ENCODE measurements at places on chromosomes 12 and 14.

GRCh38 chr12:56141946-56142784, 10.2 kb upstream of the MYL6B start:
- DNase-seq: no peak

GRCh38 chr12:47954058-47954457, 9.3 kb upstream of the TMEM106C start:
- no peak for DNase-seq

- peak; percentile 40 for DNase-seq
Measured at GRCh38 chr12:119713551-119714031, 45.7 kb downstream of the PRKAB1 start.

DNA sequence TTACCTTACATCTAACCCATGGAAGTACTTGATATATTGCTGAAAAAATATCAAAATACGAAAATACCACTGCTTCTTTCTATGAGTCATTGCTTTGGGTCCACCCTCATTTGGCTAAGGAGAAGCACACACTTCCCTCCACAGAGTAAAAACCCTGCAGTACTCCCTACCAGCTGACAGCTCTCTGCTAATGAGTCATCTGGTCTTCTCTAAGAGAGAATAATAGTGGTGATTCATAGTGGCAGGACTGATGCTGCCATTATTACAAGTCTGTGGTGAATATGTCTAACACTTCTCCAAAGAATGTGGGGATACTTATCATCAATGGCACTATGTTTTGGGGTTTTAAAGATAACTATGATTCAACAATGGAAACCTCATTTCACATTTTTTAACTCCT, 90.7 kb downstream of the PPFIA2 start:
- no peak for DNase-seq

DNA sequence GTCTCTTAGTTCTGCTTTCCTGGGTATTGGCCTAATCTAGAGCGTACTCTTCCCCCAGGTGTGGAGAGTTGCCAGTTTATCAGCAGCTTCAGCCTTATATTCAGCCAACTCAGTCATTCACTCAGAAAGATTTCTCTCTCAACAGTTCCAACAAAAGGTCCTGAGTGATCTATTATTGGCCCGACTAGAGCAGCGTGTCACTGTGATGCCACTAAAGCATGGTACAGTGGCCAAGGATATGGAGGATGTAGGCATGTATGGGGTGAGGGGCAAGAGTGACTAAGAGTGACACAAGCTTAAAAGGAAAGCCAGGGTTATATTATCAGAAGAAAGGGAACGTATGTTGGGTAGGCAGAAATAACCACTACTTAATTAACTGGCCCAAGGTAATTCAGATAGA, 4.8 kb downstream of the NOPCHAP1 start:
- no peak for DNase-seq

GRCh38 chr14:29710015-29710414, 217.6 kb downstream of the PRKD1 start:
- no peak for DNase-seq

GRCh38 chr14:75427126-75427481, 718 bp upstream of the JDP2 start:
- peak; percentile 52 for DNase-seq

- peak; percentile 75 for DNase-seq
Measured at GRCh38 chr14:36522347-36522971, 2.4 kb upstream of the NKX2-1 start.

GRCh38 chr12:95582230-95583058, 31.2 kb upstream of the USP44 start:
- DNase-seq: no peak

- DNase-seq: no peak
Measured at GRCh38 chr12:50695961-50696360, 67.9 kb upstream of the ATF1 start.

DNA sequence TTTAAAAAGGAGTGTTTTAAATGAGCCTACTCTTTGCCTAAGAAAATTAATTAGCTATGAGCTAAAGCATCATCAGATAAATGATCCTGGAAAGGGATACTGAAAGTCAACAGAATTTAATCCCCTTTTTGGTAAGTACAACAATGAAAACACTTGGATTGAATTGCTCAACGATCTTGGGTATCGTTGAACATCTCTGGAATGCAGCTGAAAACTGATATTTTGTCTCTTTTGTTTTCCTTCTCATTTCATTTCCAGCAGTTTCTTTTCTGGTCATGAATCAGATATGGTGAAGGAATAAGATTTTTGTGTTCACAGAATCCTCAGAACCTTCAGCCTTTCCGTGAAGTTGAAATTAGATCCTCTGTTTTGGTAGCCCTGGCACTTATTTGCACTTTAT, 771.2 kb downstream of the FSCB start:
- no peak for DNase-seq

DNA sequence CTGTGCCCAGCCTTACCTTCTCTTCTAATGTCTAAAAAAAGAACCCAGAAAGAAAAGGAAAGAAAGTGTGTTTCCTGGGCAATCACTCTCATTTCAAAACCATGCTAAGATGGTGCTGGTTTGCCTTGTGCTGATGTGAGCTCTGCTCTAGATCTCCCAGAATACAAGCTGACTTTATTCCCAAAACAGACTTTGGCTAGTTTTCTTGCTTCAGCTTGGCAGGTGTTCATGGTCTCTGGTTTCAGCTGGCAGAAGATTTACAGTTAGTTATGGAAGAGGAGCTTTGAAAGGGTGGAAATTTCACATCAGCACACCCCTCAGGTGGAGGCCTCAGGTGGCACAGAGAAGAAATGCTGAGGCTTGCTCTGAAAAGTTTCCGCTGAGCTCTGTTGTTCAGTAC, 34.4 kb downstream of the PPP1R36 start:
- DNase-seq: no peak

DNA sequence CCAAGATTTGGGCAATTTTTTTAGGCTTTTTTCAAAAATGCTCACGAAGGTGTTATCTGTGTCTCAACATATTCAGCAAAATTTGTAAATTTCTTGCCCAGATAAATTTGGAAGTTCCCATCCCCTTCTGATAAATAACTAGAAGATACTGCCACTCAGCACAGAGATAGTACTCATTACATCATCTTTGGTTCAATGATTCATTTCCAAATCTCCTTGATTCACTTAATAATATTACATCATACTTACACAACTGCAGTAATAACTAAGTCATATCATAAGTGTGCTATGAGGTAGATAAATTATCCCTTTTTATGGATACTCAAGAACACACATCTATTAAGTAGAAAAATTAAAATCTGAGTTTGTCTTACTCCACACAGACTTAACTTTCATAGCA, 89.4 kb downstream of the RPAP3 start:
- no peak for DNase-seq

DNA sequence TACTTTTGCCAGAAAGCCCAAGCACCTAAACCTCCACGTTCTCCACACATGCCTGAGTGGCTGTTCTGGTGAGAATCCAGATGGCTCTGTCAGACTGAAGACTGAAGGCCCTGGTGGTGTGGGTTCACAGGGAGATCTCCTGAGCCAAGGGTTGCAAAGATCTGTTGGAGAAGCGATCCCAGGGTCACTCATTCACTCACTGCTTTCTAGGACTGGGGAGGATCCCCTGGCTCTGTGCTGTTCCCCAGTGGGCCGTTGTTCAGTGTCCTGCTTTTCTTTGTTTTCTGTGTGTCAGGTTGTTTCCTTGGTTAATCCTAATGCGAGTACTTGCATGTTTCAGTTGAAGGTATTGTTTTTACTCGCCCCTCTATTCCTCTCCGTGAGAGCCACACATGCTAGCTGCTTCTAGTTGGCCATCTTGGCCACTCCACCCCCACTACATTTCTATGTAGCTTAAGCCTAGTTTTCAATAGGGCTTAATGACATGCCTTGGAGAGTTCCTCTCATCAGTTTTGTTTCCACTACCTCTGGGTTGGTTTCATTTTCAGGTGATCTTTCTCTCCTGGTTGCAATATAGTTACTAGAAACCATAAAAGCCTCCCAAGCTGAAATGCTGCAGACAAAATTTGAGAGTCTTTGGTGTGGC, 144.5 kb upstream of the SLC38A2 start:
- no peak for DNase-seq

DNA sequence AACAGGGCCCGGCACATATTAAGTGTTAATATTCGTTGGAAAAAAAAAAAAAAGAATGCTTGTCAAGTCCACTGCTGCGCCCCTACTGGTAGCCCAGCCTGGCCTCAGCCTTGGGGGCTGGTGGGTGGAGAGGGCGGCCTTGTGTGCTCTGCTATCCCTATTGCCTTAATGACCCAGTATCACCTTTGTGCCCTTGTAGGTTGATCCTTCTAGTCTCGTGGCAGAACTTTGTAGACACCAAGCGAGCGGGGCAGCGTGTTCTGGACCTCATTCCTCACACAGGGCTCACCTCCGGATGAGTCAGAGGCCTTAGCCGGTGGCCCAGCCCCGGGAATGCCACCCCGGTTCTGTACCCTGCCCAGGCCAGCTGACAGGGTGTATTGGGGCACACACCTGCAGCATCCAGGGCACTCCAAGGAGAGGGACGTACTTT, 1.8 kb upstream of the RCOR1 start:
- DNase-seq: peak; percentile 47

- no peak for DNase-seq
Measured at GRCh38 chr12:15631007-15631715, 158.0 kb downstream of the EPS8 start.

- DNase-seq: no peak
Measured at GRCh38 chr12:1533602-1534304, 60.6 kb downstream of the FBXL14 start.

DNA sequence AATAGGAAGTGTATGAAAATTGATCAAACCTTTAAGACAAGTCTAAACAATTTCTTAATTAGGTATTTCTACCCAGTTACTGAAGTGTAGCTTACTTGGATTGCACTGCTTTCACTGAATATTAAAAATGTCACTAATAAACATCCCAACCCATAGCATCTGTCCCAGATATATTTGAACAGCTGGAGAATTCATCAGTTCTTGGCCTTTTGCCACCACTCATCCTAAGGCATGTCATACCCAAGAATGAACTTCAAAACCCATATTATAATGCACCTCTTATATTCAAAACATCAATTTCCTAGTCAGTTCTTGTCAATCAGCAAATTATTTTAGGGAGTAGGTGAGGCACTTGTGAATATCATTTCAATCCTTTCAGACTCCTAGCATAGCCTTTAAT, 392.3 kb downstream of the PAWR start:
- DNase-seq: no peak

GRCh38 chr14:65159281-65160062, 57.2 kb upstream of the MAX start:
- DNase-seq: no peak

DNA sequence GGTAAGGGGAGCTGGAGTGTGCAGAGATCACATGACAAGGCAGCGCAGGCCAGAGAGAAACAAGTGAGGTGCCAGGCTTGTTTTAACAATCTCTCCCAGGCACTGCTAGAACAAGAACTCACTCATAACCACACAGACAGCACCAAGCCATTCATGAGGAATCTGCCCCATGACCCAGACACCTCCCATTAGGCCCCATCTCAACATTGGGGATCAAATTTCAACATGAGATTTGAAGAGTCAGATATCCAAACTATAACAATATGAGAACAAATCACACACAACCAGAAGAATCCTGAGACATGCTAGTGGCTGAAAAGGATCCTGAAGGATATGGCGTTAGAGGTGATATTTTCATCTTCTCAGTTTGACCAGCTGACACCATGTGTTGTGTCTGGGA, 21.9 kb downstream of the OR6J1 start:
- DNase-seq: no peak

DNA sequence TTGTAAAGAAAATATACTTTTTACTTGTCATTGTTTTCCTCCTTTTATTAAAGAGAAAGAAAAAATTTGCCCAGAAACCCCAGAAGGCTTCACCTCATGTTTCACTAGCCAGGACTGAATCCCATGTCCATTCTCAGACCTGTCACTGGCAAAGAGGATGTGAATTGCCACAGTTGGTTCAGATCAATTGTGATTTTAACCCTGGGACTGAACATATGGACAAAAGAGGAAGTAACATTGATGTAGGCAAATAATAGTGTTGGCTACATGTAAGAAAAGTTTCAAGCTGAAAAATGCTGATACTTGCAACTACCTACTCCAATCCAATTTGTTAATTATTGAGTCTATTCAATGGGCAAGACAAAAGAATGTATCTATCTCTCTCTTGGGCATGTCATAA, 8.6 kb upstream of the CCDC196 start:
- no peak for DNase-seq

DNA sequence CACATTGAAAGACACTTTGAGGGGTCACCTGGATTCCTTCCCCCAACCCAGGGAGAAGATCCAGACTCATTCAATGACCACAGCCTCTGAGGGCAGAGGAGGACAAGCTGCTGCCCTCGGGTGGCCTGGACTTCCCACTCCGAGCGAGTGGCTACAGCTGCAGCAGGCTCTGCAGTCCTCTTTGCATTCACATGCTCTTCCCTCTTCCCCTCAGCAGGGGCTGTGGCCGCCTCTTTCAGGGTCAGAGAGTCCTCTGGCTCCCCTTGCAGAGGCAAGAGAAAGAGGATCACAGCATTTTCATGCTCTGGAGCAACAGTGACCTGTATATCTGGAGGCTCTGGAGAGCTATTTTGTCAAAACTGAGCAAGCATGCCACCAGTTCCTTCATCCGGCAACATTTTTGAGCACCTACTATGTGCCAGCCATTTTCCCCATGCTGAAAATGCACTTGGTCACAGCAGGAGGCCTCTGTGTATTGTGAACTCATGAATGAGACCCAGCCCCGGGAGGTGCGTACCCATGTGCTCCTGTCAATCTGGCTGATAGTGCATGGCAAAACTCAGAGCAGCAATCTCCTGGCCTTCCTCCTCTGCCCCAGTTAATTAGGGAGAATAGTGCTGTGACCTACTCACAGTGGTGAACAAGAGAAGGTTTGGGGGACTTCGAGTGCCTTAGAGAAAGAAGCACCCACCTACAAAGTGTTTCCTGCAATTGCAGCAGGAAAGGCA, 42.9 kb upstream of the KCNA5 start:
- no peak for DNase-seq

- no peak for DNase-seq
Measured at GRCh38 chr12:28869197-28869596, 279.9 kb upstream of the FAR2 start.

- no peak for DNase-seq
Measured at GRCh38 chr12:133038118-133038709, 905 bp downstream of the ZNF84 start.

DNA sequence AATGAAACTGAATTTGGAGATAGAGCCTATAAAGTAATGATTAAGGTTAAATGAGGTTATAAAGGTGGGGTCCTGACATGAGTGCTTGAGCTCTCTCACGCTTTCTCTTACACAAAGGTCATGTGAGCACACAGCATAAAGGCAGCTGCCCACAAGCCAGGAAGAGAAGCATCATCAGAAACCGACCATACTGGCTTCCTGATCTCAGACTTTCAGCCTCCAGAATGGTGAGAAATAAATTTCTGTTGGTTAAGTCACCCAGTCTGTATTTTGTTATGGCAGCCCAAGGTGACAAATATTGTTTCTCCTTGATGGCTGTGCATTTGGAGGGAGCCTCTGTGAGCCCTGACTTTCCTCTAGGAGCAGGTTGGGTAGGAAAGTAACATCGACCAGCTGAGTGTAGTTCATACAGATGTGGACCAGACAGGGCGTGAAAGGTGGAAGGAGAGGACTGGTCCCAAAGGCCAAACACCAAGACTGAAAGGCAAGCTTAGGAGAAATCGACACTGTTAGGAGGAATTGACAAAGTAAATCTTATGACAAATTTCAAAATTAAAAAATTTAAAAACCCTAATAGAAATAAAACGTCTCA, 97.6 kb upstream of the SLC38A2 start:
- DNase-seq: no peak
